ENCODE measurements at places on chromosomes 1 and 21.

GRCh38 chr1:24717887-24718650 is 27.2 kb upstream of the CLIC4 start:
- no peak for DNase-seq

GRCh38 chr1:221812905-221813597 is 71.2 kb upstream of the DUSP10 start:
- DNase-seq = no peak

DNA sequence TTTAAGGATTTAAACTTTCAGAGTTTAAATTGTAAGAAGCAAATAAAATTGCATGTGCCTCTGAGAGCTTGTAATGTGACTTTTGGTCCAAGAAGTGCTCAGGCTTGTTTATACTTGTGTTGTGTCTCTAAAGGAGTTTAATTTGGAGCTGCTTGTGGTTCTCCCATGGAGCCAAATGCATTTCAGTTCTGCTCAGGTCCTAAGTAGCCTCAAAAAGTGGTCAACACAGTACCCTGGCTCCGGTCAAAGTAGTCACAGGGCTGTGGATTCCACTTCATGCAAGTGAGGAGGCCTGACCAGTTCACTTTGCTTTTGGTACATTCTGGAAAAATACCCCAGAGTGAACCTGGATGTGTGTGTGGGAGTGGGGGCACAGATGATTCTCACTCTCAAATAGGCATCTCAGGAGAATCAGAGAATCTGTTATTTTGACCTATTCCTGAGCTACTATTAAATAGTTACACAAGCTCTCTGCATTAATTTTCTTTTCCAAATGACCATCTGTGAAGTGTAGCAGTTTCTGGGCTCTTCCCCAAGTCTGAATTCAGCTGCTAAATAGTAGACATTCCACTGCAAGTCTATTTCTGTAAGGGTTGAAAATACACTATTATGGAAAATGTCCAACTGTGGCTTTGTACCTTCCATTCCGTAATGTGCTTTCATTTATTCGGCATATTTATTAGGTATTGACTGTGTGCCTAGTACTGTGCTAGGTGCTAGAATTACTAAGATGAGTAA is 31.7 kb upstream of the AGO1 start:
- DNase-seq = no peak

GRCh38 chr1:17381161-17381560 is 9.2 kb downstream of the PADI6 start:
- no peak for DNase-seq

- no peak for DNase-seq
Observed at GRCh38 chr1:1755426-1755825, 22.8 kb downstream of the NADK start.

GRCh38 chr1:240192851-240193250 is 101.2 kb downstream of the FMN2 start:
- no peak for DNase-seq

DNA sequence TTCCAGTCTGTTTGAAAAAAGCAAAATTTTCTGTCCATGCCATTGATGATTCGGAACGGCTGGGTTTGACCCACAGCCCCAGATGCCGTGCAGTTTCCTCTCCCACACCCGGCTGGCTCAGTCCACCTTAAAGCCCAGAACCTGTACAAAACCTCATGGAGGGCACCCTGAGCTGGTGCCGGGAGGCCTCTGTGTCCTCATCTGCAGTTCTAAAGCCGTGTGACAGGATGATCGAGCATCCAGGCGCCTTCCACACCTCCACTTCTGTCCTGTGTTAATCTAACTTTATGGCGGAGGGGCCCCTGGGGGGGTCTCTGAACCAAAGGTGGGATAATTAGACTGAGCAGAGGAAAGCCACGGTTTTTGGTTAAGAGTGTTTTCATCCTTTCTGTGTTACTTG is 49.6 kb downstream of the SLC37A1 start:
- DNase-seq = no peak

DNA sequence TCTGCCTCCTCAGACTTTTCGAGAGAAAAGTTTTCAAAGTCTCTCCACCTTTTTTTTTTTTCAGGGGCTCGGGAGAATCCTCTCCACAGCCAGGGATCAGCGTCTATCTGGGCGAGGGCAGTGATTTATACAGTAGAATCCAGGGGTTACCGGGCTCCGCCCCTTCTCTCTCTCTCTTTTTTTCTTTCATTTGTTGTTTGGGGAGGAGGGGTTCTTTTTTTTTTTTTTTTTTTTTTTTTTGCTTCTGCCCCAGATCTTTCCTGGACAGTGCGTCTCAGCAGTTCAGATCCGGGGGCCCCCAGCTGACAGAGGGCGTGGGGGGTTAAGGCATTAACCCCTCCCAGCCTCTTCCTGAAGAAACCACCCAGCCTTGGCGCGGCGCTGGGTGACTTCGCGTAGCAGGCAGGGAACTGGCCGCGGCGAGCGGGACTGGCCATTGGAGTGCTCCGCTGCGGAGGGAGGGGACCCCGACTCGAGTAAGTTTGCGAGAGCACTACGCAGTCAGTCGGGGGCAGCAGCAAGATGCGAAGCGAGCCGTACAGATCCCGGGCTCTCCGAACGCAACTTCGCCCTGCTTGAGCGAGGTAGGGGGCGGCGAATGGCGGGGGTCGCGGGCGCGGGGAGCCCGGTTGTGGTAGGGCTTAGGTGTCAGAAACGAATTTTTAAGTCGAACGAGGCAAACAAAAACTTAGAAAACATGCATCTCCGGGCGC is at the start of gene S1PR1:
S1PR1 (plus strand) TSS at position 504 of the 713 bp plus-strand sequence. CDS start 1,966 bp downstream, outside the sequence.
- DNase-seq = peak; percentile 38

- no peak for DNase-seq
Observed at GRCh38 chr1:39427912-39428311, 63.5 kb upstream of the BMP8A start.

GRCh38 chr1:109659145-109659544 is 3.2 kb downstream of the GSTM4 start:
- no peak for DNase-seq

- DNase-seq = no peak
Observed at GRCh38 chr1:168960595-168960994, 145.9 kb upstream of the ATP1B1 start.

- DNase-seq = peak; percentile 87
Observed at GRCh38 chr1:172443666-172444453, at the start of gene PIGC. PIGC (minus strand) TSS chr1:172444069; CDS start chr1:172442622, 1,447 bp downstream.

- peak; percentile 78 for DNase-seq
Observed at GRCh38 chr1:212692774-212693644, 6.6 kb downstream of the BATF3 start.

DNA sequence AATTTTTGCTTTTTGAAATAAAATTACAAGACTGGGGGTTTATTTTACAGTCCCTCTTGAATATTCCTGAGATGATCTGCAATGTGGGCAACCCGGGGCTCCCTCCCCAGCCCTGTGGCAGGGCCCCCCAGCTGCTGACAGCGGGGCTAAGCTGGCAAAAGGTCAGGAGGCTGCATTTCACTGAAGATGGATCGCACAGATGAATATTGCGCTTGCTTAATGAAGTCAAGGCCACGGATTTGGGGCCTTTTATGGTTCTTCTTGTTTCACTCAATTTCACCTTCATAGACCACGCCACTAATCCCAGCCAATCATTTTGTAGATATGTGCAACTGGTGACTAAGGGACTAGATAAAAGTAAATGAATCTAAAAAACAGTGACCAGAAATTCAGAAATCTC is 50.8 kb upstream of the SLC22A15 start:
- no peak for DNase-seq

DNA sequence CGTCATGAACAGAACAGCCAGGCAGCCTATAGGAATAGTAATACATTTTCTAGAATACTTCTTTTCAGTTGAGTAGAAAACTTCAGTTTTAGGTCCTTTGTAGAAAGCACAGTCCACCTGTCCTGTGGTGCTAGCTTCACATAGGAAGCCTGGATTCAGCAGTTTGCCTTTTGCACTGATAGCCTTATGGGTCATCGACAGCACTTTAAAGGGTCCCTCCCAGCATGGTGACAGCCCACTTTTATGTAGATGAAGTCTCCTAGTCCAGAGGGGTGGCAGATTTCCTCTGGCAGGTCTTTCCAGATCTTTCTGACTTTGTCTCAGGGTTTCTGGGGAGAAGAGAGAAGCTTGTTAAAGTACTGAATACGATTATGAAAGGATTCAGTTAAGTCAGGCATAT is 161.4 kb upstream of the TNR start:
- DNase-seq = no peak

- peak; percentile 23 for DNase-seq
Observed at GRCh38 chr1:241939798-241940197, 17.8 kb upstream of the BECN2 start.

DNA sequence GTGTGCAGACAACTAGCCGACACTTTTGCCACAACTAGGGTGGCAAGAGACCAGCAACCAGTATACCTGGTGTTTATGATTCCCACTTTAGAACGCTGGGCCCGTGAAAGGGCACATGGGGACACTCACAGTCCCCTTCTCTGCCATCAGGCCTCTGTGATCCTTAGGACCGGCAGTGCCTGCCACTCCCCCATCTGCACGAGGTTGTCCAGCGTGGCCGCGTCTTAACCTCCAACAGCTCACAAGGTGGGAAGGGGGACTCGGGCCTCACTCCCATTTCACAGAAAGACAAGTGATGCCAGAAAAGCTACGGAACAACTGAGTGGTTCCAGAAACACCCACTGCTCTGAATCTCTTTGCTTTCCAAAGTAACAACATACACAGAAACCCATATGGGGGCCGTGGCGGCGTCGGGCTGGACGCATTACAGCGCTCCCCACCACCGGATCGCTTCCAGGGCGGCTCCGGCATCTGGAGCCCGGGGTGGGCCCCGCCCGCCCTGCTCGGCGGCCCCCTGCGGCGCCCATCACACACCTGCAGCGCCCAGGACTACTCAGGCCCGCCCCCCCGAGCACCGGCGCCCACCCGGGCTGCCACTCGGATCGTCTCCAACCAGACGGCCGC is 1.0 kb downstream of the ZNF496 start:
- no peak for DNase-seq

GRCh38 chr1:113855630-113856400 is 15.7 kb downstream of the PTPN22 start:
- peak; percentile 14 for DNase-seq

- no peak for DNase-seq
Observed at GRCh38 chr1:68188644-68189340, 43.5 kb downstream of the WLS start.

GRCh38 chr1:14071581-14071980 is 371.6 kb downstream of the PRDM2 start:
- no peak for DNase-seq

DNA sequence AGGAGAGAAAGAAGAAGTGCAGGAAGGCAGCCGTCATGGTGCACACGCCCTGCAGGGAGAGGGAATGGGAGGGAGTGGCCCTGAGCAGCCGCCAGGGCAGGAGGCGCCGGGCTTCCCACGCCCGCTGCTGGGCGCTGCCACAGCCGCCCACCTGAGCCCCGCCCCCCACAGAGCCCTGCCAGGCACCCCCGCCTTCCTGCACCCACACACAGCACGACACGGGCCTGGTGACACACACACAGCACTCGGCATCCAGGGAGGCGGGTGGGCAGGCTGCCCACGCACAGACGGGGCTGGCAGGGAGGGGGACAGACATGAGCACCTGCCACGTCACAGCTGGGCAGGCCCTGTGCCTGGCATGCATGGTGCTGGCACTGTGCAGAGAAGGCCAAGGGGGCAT is 27.5 kb downstream of the ADGRB2 start:
- peak; percentile 48 for DNase-seq

Data from epithelial cell of esophagus (primary cell).